ENCODE measurements at places on chromosomes 13 and 19.
A peak's percentile ranks its signal among the peaks of the same experiment; 100 is the strongest.

GRCh38 chr19:58544591-58545285 is 874 bp downstream of the TRIM28 start:
- no peak for DNase-seq

DNA sequence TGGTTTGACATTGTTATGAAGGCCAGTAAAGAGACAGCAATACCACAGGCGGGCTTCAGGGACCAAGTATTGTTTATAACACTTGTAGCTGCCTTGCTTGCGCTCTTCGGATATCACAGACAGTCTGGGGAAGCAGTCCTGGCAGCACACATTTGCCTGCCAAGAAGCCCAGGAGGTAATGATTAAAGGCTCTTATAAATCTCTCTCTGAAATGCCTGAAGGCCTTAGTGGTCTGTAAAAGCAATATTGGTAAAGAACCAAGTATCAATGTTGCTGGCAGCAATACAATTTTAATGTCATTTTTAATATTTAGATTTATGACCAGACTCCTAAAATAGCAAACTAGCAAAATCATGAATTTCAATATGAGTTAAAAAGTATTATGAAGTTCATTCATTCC is 1312.4 kb downstream of the PCDH9 start:
- DNase-seq = no peak

GRCh38 chr13:37409756-37410155 is 188.8 kb downstream of the POSTN start:
- DNase-seq = no peak

- no peak for DNase-seq
These were observed 2.4 kb downstream of the PIP5K1C start for GRCh38 chr19:3697671-3698385.

- no peak for DNase-seq
These were observed 50.8 kb upstream of the XPO4 start for GRCh38 chr13:20953245-20953931.

DNA sequence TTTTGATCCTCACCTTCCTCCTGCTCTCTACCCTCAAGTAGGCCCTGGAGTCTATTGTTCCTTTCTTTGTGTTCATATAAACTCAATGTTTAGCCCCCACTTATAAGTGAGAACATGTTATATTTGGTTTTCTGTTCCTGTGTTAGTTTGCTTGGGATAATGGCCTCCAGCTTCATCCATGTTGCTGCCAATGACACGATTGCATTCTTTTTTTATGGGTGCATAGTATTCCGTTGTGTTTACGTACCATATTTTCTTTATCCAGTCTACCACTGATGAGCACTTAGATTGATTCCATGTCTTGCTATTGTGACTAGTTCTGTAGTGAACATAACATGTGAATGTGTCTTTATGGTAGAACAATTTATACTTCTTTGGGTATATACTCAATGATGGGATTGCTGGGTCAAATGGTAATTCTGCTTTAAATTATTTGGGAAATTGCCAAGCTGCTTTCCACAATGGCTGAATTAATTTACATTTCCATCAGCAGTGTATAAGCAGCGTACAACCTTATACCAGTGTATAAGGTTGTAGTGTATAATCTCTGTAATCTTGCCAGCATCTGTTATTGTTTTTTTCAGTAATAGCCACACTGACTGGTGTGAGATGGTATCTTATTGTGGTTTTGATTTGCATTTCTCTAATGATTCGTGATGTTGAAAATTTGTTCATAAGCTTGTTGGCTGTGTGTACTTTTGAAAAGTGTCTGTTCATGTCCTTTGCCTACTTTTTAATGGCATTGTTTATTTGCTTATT is 288.9 kb downstream of the KCNRG start:
- DNase-seq = no peak

DNA sequence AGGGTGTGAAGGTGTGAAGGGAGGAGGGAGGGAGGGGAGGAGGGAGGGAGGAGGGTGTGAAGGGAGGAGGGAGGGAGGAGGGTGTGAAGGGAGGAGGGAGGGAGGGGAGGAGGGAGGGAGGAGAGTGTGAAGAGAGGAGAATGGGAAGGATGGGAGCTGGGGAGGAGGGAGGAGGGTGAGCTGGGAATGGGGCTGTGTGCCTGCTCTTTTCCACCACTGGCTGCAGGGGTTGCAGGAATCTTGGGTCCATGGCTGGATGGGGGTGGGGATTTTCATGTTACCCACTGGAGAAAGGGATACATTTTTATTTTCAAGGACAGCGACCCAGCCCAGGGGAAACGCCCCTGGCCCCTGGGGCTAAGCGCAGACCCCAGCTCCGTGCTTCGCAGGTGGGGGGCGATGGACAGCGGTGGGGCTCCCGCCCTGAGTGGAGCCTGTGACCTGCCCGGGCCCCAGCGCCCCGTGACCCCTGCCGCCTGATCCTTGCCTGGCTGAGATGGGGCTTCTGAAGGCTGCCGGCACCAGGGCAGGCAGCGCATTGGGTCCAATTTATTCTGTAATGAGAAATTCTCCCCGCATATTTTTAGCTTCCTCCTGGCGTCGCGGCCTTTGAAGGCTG is 3.0 kb upstream of the EFNA2 start:
- DNase-seq = no peak

DNA sequence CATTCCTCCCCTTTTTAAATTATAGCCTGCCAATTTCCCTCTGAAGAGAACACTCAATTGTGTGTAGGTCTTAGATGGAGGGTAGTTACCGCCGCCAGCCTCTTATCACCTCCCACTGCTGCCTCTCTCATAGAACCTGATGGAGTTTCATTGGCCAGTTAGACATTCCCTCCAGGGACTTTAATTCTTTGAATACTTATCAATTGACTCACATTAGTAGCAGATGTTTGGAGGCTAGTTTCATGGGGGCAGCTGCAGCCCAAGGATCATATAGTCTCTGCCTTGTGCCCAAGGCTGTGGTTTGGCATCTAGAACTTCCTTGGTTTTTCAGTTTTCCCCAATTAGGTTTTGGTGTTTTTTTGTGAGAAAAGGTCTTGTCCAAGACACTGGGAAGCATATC is 318.9 kb upstream of the HTR2A start:
- DNase-seq = no peak

DNA sequence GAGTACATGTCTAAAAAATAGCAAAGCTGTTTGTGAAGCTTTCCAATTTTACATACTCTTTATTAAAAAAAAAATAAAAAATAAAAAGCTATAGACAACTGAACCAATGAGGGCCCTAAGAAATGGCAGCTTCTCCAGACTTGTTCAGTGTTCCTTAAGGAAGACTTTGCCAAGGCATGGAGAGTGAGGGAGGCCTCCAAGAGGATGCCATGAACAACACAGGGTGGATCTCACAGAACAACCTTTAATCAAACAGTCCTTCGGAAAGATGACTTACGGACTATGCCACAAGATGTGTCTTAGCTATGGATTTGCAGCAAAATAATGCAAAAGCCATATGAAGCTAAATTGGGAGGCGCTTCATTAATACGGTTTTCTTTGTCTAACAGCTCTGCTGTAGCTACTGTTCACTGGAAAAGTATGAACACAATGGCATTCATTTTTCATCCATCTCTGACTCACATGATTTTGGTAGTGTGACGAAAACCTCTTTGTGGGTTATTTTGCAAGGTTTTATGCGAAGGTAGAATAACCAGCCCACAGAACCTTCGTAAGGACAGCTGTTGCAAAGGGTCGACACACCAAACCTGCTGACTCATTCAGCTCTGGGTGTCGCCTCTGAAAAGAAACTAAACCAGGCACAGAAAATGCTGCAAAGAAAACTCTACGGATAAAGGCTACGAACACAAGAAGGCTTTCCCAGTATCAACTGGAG is 27.7 kb downstream of the EFNB2 start:
- no peak for DNase-seq

DNA sequence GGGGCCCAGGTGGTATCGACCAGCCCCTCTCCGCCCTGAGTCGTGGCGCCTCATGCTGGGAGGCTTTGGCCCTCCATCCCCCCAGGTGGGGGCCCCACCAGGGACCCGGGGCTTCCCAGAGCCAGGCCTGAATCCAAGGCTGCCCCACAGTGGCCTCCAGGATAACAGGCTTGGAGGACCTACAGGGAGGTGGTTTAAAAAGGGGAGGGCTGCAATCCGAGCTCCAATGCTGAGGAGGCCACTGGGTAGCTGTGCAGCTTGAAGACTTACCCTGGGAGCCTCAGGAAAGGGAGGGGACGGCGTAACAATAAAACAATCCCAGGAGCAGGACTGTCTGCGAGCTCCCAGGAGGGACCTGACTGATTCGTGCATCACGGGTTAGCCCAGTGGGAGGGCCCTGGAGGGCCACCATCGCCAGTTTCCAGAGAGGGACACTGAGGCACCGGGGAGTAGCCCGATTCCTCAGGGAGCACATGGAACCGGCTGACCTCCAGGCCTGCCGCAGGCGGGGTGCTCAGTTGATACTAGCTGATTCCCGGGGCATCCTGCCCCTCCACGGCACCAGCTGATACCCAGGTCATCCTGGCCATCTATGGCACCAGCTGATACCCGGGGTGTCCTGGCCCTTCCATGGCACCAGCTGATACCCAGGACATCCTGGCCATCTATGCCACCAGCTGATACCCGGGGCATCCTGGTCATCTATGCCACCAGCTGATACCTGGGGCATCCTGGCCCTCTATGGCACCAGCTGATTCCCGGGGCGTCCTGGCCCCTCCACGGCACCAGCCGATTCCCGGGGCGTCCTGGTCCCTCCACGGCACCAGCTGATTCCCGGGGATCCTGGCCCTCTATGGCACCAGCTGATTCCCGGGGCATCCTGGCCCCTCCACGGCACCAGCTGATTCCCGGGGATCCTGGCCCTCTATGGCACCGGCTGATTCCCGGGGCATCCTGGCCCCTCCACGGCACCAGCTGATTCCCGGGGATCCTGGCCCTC is 3.7 kb upstream of the C2CD4C start:
- DNase-seq = no peak

GRCh38 chr19:55086730-55087541 is 11.3 kb downstream of the EPS8L1 start:
- DNase-seq = peak; percentile 91

- no peak for DNase-seq
These were observed 31.1 kb upstream of the SIAH3 start for GRCh38 chr13:45882626-45883025.

DNA sequence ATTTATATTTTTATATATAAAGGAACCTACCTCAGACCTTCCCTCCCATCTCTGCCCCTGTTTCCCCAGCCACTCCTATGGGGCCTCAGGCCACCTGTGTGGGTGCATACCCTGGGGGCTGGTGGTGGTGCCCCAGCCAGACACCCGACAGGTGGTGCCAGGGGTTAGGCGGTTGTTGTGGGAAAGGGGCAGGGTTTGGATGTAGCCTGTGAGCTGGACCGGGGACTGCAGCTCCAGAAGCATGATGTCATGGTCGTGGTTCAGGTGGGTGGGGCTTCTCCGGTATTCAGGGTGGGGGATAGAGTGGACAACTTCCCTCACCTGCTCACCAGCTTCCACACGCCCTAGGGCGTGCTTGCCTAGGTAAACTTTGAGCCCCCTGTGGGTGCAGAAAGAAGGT is 5.2 kb downstream of the KLK13 start:
- DNase-seq = no peak

DNA sequence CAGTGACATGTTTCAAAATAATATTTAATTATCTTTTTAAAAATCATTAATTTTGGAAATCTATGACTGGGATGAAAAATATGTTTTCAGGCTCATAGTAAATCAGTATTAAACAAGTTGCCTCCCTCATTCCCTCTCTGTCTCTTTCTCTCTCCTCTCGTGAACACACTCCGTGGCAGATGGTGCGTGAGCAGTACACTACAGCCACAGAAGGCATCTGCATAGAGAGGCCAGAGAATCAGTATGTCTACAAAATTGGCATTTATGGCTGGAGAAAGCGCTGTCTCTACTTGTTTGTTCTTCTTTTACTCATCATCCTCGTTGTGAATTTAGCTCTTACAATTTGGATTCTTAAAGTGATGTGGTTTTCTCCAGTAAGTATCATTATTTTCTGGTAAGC is 22.7 kb downstream of the SGCG start:
- no peak for DNase-seq

Measured in sciatic nerve (tissue), 2 donors.